Kidney (tissue), 22 donors: ENCODE measurements at places on chromosomes 2 and 18. TPM values are rescaled to one million over a fixed set of nuclear protein-coding genes. Genes with fewer than 3 reads are reported as not detected.

- no peak for DNase-seq
These were observed 38.3 kb upstream of the TEX51 start for GRCh38 chr2:126860385-126860784.

DNA sequence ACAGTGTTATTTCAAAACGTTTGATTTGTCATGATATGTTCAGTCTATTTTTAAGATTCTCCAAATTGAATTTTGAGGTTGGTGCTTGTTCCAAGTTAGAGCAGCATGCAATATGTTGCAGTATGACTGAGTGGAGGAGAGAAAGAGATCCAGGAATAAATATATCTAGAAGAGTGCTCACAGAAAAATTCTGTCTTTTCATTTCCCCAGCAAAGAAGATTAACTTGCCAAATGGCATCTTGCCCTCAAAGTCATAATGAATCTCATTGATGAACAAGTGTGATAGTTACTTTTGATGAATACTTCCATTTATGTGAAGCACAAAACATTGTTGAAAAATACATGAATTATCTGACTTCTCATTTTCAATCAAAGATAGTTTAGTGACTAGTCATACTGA, 95.9 kb downstream of the KCNJ3 start:
- no peak for DNase-seq

The ESPNL gene
- polyA plus RNA-seq, result 0.28 TPM

GRCh38 chr18:43515481-43515880, 238.2 kb upstream of the SYT4 start:
- no peak for DNase-seq

The ARHGEF33 gene
- polyA plus RNA-seq, result 2.4 TPM

The REG3A gene
- polyA plus RNA-seq, result not detected

GRCh38 chr18:79792096-79792987, 5.4 kb upstream of the KCNG2 start:
- peak; percentile 63 for DNase-seq

- no peak for DNase-seq
These were observed 40.5 kb upstream of the IL1R1 start for GRCh38 chr2:102101849-102102635.
